ENCODE measurements at places on chromosomes 3 and 15. TPM values are rescaled to one million over a fixed set of nuclear protein-coding genes. Genes with fewer than 3 reads are reported as not detected.

Gene NKTR
- 29.8 TPM for total RNA-seq

Gene CFAP91
- total RNA-seq = 1.7 TPM

Gene CNBP
- total RNA-seq = 198 TPM

Gene ADGRG7
- 6.0 TPM for total RNA-seq

Gene LCMT2
- 4.2 TPM for total RNA-seq

Gene WDR93
- total RNA-seq = not detected

Gene TMCO5A
- total RNA-seq = not detected

Gene SUCLG2
- total RNA-seq = 138 TPM

DNA sequence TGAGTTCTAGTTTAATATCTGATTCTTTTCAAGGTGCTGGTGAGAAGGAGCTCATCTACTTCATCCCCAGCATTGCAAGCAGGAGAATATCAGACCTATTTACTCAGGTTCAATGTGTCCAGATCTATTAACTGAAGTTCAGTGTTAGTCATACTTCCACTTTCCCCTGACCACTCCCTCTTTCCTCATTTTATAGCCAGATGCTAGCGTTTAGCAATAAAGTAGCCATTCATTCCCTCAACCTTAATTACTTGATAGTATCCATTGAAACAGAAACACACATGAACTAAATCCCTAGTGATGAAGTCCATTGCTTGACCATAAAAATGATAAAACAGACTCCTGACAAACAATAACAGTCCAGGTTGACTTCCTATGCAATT is 60.0 kb downstream of the RPL22L1 start:
- H3K27me3 ChIP-seq = no peaks in the 10 kb centered on the region
- no peaks in the 10 kb centered on the region for H3K4me1 ChIP-seq
- no peak overlapping the region for H3K4me3 ChIP-seq
- H3K27ac ChIP-seq = no peak overlapping the region
- DNase-seq = no peak
- H3K36me3 ChIP-seq = no peaks in the 10 kb centered on the region

- H3K4me1 ChIP-seq = no peaks in the 10 kb centered on the region
- DNase-seq = no peak
- no peaks in the 10 kb centered on the region for H3K36me3 ChIP-seq
- H3K4me3 ChIP-seq = no peak overlapping the region
Measured at GRCh38 chr3:60979461-60980341, 271.6 kb downstream of the FHIT start.

GRCh38 chr15:51550841-51551240 is 71.7 kb downstream of the DMXL2 start:
- no peaks in the 10 kb centered on the region for H3K27me3 ChIP-seq
- no peak overlapping the region for H3K27ac ChIP-seq
- no peaks in the 10 kb centered on the region for H3K4me1 ChIP-seq
- no peaks in the 10 kb centered on the region for H3K36me3 ChIP-seq
- no peak overlapping the region for H3K4me3 ChIP-seq

DNA sequence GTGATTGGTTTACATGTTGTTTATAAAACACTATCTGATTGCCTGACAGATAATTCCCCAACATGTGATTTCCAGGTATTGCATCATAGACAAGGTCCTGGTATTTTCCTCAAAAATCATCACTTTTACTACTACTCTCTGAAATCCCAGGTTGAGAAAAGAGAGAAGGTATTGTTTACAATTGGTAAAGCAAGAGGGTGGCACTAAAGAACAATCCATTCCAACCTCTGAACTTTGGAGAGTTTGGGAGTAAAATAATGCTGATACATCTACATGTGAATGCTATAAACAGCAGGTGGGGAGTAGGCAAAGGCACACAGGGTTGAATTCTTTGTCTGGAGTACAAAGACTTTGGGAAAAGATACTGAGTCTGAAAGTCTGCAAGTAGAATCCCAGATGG is 134.2 kb downstream of the WDR72 start:
- DNase-seq = no peak
- H3K27me3 ChIP-seq = no peaks in the 10 kb centered on the region
- no peak overlapping the region for H3K27ac ChIP-seq
- no peak overlapping the region for H3K4me3 ChIP-seq
- no peaks in the 10 kb centered on the region for H3K36me3 ChIP-seq

DNA sequence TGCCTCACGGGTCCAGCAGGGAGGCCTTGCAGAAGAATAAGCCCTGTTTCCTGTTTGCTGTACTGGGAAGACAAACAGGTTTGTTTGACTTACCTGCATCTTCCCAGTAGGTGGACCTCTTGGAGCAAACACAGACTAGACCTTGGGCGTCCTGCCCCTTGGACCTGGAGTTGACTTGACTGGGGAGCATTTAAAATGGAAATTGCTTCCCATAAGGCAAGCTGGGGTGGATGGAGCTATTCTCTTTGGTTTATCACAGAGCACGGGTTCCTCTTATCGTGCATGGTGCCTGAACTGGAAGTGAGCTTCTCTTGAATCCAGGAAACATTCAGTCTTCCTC is 151.4 kb downstream of the RPLP1 start:
- no peak overlapping the region for H3K27ac ChIP-seq
- no peak for DNase-seq
- H3K27me3 ChIP-seq = no peaks in the 10 kb centered on the region
- no peak overlapping the region for H3K4me3 ChIP-seq
- H3K36me3 ChIP-seq = no peaks in the 10 kb centered on the region
- H3K4me1 ChIP-seq = no peaks in the 10 kb centered on the region

DNA sequence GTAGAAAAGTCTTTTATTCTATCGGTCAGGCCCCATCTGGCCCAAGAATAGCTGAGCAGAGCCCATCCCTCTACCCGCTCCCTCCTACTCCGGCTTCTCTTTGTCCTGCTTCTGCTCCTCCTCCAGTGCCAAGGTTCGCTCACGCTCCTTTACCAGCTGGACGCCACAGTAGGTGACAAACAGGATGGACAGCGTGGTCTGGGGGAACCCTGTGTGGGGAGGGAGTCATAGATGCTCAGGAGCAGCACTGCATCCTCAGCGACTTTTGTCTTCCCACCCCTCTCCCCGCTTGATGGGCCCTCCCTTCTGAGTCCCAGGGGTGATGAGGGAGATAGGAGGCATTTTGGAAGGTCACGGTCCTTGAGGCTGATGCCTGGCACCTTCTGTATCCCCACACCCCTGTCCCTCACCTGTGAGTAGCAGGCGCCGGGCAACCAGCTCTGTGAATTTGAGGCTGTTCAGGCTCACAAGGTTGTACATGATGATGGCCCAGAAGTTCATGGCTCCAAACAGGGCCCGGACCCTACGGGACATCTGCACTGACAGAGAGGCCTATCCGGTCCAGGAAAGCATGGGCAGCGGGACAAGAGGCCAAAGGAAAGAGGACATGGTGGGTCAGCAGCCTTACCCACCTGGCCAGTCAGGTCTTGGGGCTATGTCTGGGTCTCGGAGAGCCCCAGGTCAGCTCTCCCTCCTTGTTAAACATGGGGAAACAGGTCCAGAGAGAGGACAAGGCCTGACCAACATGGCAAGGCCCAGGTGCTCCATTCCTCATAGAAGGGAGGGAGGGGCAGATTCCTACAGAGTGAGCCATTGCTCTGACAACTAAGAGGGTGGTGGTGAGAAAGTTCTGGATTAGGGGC is 7.6 kb downstream of the KLHL40 start:
- H3K36me3 ChIP-seq = no peaks in the 10 kb centered on the region
- no peak for DNase-seq
- no peaks in the 10 kb centered on the region for H3K27me3 ChIP-seq
- no peaks in the 10 kb centered on the region for H3K4me1 ChIP-seq
- H3K4me3 ChIP-seq = no peak overlapping the region

DNA sequence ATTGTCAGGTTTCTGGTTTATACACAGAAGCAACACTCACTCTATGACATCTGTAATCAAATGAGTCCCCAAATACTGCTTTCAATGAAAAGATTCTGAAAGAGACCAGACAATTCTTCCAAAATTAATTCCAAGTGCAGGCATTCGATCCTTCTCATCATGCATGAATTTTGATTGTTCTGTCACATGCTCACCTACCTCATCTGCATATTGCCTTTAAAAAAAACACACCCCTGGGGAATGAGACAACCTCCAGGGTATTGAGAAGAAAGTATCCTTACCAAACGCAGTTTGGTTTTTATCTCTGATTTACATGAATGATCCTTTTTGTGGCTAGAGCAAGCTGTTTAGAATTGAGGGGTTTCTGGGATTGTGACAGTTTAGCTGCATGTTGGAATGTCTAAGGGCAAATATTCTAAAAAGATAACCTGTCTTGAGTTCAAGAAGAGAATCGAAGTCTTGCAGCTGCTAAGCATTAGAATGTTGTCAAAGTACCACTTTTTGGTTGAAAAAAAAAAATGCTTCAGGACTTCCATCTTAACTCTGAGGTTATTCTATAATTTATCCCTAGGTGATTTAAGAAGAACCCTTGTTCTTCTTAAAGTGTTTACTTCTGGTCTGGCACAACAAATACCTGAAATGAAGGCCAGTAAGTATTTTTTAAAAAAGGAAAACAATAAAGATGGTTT is 653.1 kb downstream of the RBMS3 start:
- no peaks in the 10 kb centered on the region for H3K4me1 ChIP-seq
- H3K27ac ChIP-seq = no peak overlapping the region
- no peaks in the 10 kb centered on the region for H3K36me3 ChIP-seq
- H3K27me3 ChIP-seq = no peaks in the 10 kb centered on the region

GRCh38 chr15:33089878-33090757 is 104.4 kb downstream of the FMN1 start:
- no peak overlapping the region for H3K27ac ChIP-seq
- H3K4me1 ChIP-seq = no peaks in the 10 kb centered on the region
- no peaks in the 10 kb centered on the region for H3K27me3 ChIP-seq
- H3K4me3 ChIP-seq = no peak overlapping the region
- no peaks in the 10 kb centered on the region for H3K36me3 ChIP-seq
- DNase-seq = no peak

All from right lobe of liver (tissue), 6 donors.